ENCODE measurements at places on chromosomes 6 and 20. TPM values are rescaled to one million over a fixed set of nuclear protein-coding genes. Genes with fewer than 3 reads are reported as not detected.

Gene DLGAP4
- 44.5 TPM for total RNA-seq

Gene SLC22A2
- total RNA-seq = not detected

GRCh38 chr20:11193241-11193640 lies 519.4 kb upstream of the JAG1 start:
- DNase-seq = no peak

GRCh38 chr6:24902782-24903181 lies 33.0 kb downstream of the RIPOR2 start:
- DNase-seq = no peak

DNA sequence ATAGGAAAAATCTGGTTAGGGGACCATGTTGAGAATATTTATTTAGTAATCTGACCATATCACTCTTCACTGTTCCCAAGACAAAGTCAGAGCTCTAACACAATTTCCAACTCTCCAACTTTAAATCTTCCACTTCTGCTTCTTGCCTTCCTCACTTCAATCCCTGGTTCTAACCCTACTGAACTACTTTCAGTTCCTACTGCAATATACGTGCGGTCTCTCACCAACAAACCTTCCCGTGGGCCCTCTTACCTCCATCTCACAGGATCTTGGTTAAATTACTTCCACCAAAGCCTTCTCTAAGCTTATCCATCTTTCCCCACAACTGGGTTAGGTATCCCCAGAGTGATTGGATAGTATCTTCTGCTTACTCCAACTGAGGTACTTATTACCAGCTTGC lies 8.0 kb downstream of the EIF2S2 start:
- DNase-seq = no peak

- no peak for DNase-seq
Measured at GRCh38 chr20:13259921-13260320, 38.8 kb downstream of the ISM1 start.
